Activated CD8-positive, alpha-beta memory T cell treated with anti-CD3 and anti-CD28 coated beads for 1 hour (primary cell): ENCODE measurements at places on chromosomes 13 and 19.

GRCh38 chr19:28585796-28586195 lies 627.2 kb downstream of the UQCRFS1 start:
- no peak for DNase-seq

GRCh38 chr13:48977973-48978372 lies 2.3 kb downstream of the FNDC3A start:
- DNase-seq, result no peak

- no peak for DNase-seq
Measured at GRCh38 chr13:30134578-30134977, 172.8 kb downstream of the KATNAL1 start.

- no peak for DNase-seq
Measured at GRCh38 chr19:4007836-4008539, 452 bp downstream of the PIAS4 start.

DNA sequence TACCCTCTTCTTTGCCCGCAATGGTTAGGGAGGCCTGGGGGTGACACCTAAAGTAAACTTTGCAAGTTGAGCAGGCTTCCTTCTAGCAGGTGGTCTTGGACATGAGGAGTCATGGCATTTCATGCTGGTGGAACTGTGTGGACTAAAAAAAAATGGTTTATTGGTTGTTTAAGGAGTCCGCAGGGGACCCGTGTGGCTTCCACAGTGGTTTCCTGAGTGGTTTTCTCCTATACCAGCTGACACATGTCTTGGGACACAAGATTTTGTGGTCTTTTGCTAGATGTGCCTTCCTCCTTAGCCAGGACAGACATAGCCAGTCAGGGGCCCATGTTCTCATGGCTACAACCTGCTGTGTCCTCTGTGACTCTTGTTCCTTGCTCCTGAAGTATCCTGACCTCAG lies 1.5 kb downstream of the ZNF543 start:
- no peak for DNase-seq

DNA sequence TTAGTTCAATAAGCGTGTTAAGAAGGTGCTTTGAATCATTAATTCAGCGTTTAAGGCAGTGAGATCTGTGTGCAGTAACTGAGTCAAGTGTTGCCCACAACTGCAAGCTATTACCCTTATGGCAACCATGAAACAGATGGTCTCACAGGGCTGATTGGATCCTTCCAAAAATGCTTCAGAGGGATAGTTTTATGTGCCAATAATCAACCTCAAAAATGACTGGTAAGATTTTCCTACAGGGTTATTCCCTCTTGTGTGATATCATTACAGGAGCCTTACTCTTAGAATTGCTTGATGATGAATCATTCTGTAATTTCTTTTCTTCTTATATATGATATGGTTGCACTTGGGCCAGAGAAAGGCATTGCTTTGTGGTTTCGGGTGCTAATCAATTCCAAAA lies 1299.2 kb upstream of the ATXN8OS start:
- DNase-seq, result no peak

DNA sequence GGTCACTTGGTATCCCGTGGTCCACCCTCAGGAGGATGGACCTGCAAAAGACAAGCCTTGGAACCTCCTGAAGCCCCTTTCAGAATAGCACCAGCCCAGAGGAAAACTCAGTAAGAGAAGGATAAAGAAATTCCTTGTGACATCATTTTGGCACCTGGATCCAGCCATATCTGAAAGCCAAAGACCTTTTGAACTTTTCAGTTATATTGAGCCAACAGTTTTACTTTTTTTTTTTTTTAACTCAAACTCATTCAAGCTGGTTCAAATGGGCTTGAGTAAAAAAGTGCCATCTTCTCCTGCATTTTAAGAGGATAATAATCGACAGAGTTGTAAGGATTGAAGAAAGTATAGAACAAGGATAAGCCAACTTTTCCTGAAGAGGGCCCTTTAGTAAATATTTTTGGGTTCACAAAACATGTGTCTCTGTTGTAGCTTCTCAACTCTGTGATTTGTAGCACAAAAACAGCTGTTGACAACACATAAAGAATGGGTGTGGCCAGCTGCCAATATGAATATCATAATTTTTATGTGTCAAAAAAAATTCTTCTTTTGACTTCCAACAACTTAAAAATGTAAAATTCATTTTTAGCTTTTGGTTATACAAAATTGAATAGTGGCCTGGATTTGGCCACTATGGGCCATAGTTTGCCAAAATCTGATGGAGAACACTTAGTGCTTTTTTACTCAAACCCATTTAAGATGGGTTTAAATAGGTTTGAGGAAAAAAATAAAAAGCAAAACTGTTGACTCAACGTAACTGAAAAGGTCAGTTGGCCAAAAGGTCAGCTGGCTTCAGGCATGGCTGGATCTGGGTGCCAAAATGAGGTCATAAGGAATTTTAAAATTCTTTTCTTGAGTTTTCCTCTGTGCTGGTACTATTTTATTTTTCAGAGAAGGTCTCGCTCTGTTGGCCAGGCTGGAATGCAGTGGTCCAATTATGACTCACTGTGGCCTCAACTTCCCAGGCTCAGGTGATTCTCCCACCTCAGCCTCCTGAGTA lies 50.7 kb downstream of the ACSBG2 start:
- no peak for DNase-seq

GRCh38 chr13:50613356-50613831 lies 230.1 kb downstream of the DLEU7 start:
- DNase-seq, result no peak

- DNase-seq, result no peak
Measured at GRCh38 chr19:28667348-28667977, 545.5 kb downstream of the UQCRFS1 start.

DNA sequence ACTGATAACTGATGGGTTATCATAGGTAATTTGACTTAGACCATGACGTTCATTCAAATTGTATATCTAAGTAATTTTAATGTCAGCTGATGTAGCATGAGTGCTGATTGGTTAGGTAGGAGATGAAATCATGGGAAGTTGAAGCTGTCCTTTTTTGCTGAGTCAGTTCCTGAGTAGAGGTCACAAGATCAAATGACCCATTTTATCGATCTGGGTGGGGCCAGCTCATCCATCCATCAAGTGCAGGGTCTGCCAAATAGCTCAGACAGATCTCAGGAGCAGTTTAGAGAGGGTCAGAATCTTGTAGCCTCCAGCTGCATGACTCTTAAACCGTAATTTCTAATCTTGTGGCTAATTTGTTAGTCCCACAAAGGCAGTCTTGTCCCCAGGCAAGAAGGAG lies 35.3 kb upstream of the CD177 start:
- no peak for DNase-seq

- no peak for DNase-seq
Measured at GRCh38 chr19:47805313-47805712, 962 bp upstream of the TPRX1 start.

- DNase-seq, result no peak
Measured at GRCh38 chr13:75864718-75865117, 228.6 kb downstream of the LMO7 start.

GRCh38 chr13:50916701-50917184 lies 7.2 kb downstream of the RNASEH2B start:
- DNase-seq, result no peak

- DNase-seq, result no peak
Measured at GRCh38 chr13:50675651-50676050, 167.8 kb downstream of the DLEU7 start.

- DNase-seq, result peak; percentile 36
Measured at GRCh38 chr19:1568320-1569019, at the start of gene MEX3D. Gene MEX3D, minus strand, starts transcription at chr19:1568325. Its CDS starts 267 bp downstream, at chr19:1568058.

GRCh38 chr13:24274452-24275021 lies 34.8 kb upstream of the C1QTNF9 start:
- DNase-seq, result no peak

- no peak for DNase-seq
Measured at GRCh38 chr19:45098521-45099466, 5.8 kb downstream of the PPP1R37 start.

- no peak for DNase-seq
Measured at GRCh38 chr13:112724788-112725345, 35.0 kb downstream of the ATP11A start.

DNA sequence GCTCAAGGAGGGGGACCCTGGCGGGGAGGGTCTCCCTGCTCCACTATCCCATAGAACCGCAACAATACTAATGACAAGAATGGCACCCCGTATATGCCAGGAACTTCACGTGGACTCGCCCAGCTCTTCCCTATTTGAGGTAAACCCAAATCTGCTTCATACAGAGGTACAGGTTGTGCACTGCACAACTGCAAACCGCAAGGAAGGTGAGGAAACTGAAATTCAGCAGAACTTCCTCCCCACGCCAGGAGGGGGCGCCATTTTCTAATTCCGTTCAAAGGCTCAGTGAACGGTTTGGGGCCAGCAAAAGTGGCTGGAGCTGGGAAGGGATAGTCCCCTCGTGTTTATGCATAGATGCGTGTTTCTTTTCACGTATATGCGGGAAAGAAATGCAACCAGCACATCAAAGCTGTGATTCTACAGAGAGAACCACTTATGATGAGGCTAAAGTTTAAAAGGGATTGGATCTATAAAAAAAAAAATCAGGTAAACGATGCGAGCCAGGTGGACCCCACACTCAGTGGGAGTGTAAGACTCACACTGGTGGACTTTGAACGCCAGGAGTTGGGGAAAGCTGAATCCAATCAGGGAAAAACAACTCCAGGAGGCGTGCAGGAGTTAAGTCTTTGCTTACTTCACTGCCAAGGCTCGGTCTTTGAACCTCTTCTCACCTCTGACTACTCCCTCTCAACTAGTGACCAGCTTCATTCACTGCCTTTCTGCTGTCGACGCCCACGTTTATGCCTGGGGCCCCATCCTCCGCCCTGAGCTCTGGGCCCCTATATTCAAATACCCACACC lies 20.3 kb downstream of the C19orf81 start:
- DNase-seq, result peak; percentile 19

DNA sequence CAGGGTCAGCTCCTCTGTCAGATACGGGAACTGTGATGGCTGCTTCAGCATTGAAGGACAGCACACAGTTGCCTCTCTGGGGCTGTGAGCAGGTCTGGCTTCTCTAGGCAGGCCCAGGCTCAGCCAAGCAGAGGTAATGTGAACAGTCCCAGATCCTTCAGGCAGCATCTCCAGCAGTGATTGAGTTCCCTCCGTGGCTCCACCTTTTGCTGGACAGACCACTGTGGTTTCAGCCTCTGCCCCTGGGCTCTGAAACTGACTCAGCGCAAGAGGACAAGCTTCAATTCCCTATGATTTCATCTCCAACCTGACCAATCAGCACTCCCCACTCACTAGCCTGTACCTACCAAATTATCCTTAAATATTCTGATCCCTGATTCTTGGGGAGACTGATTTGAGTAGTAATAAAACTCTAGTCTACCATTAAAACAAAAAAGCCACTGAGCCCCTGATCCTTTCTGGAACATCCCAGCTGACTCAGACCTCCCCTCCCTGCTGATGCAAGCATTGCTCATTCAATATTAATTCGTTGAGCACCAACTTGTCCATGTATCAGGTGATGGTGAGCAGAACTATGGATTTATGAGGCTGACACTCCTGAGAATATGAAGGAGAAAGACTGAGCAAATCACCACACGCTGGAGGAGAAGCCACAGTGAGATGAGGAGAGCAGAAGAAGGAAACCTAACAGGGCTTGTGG lies 16.7 kb downstream of the GSX1 start:
- no peak for DNase-seq

GRCh38 chr13:36062249-36062648 lies 68.9 kb downstream of the DCLK1 start:
- no peak for DNase-seq

DNA sequence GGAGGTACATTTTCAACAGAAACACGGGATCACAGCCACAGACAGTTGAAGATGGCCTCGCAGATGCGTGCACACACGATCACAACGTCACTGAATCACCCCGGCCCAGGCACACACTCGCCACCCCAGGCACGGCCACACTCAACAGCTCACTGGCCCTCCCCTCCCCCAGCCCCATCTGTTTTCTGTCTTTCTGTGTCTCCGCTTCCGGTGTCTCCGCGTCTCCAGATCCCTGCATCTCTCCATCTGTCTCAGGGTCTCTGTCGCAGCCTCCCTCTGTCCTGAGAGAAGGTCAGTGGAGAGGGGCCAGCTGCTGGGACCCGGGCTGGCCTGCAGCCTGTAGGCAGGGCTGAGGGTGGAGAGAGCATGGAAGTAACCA lies 3.8 kb upstream of the ATP1A3 start:
- no peak for DNase-seq

GRCh38 chr13:39612023-39612637 lies 9.1 kb upstream of the LHFPL6 start:
- DNase-seq, result peak; percentile 37

- DNase-seq, result no peak
Measured at GRCh38 chr19:49687566-49688316, 1.7 kb upstream of the ADM5 start.

DNA sequence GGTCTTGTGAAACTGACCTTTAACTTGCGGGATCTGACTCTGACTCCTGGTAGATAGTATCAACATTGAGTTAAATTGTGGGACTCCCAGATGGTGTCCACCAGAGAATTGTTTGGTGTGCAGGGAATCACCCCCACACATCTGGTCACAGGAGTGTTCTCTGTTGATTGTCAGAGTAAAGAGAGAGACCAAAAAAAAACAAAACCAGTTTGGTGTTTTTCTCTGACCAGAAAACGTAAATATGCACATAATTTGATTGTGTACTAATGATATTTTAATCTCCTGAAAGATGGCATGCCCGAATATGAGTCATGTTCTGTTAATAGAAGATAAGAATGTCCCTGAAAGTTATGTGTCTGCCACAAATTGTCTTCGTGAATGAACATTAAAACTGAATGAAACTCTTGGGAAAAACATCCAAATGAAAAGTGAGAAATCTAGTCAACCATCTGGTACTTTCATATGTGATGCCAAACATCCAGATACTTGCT lies 118.5 kb upstream of the GPC6 start:
- no peak for DNase-seq

GRCh38 chr13:109604894-109605293 lies 181.5 kb downstream of the IRS2 start:
- DNase-seq, result no peak

- DNase-seq, result no peak
Measured at GRCh38 chr19:33510462-33511194, 11.0 kb downstream of the PEPD start.

- no peak for DNase-seq
Measured at GRCh38 chr13:40101708-40102359, 446.4 kb downstream of the COG6 start.

DNA sequence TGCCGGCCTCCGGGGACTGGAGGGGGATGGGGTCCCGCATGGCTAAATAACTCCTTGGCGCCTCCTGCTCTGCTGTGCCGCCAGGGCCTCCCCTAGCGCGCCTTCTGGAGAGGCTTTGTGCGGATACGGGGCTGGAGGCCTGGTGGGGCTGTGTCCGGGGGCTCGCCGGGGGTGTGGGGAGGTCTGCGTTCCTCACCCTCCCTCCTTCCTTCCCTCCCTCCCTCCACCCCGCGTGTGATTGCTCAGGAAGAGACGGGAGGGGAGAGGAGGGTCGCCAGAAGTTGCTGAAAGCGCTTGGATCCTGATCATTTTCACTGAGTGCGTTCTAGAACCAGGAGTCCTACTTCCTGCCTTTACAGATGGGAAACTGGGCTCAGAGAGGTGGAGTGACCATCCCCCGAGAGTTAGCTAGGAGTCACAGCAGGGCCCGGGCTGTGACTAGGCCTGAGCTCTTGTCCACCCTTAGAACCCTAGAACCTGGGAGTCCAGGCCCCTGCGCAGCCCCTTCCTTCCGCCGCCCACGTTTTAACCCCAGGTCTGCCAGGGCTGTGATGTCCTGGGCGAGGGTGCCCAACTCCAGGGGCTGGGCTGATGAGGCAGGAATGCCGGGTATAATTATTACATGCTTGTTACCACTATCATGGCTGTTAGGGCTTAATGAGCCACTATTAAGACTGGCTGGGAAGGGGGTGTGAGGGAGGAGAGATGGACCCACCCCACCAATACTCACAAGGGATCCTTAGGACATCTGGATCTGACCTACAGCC lies 782 bp upstream of the JUND start:
- DNase-seq, result no peak
